AG04450 (cell line): ENCODE measurements at places on chromosomes 7 and 10. TPM values are rescaled to one million over a fixed set of nuclear protein-coding genes. Genes with fewer than 3 reads are reported as not detected.

The NUTM2B gene
- 0.11 TPM in 1 of 2 replicates, not detected in the other for polyA plus RNA-seq

The PON2 gene
- 86.2 and 110 TPM in 2 replicates for polyA plus RNA-seq

The SORCS1 gene
- 0.02 and 0.05 TPM in 2 replicates for polyA plus RNA-seq

The ADCY1 gene
- 0.10 and 0.15 TPM in 2 replicates for polyA plus RNA-seq

The DGKI gene
- 3.1 TPM in 2 replicates for polyA plus RNA-seq

The NUDT13 gene
- 1.4 TPM in 2 replicates for polyA plus RNA-seq

The MYOF gene
- 254 and 275 TPM in 2 replicates for polyA plus RNA-seq

The SPOCK2 gene
- polyA plus RNA-seq: 0.02 and 0.16 TPM in 2 replicates

The KNDC1 gene
- 0.46 and 0.56 TPM in 2 replicates for polyA plus RNA-seq

The MMP21 gene
- 0.07 TPM in 1 of 2 replicates, not detected in the other for polyA plus RNA-seq

- DNase-seq: no peak
Observed at GRCh38 chr7:120021085-120021484, 251.9 kb upstream of the KCND2 start.

GRCh38 chr10:87640043-87640442, 19.6 kb upstream of the PAPSS2 start:
- no peak for DNase-seq

DNA sequence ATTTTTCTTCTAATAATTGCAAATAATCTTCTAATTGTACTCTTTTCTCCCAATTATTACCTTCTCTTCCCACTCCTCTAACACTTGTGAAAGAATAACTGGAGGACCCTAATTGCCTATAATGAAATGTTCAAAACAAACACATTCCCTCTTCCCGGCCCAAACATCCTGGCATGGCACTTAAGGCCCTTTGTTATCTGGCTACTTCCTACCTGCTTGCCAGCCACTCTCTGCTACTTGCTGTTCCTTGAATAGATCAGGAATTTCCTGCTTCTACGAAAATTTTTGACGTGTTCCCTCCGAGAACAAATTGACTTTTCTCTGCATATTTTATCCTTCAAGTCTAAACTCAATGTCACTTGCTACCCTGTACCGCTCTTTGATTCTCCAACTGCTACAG, 56.1 kb upstream of the NOBOX start:
- no peak for DNase-seq

- DNase-seq: no peak
Observed at GRCh38 chr7:125573126-125573525, 643.5 kb upstream of the POT1 start.

DNA sequence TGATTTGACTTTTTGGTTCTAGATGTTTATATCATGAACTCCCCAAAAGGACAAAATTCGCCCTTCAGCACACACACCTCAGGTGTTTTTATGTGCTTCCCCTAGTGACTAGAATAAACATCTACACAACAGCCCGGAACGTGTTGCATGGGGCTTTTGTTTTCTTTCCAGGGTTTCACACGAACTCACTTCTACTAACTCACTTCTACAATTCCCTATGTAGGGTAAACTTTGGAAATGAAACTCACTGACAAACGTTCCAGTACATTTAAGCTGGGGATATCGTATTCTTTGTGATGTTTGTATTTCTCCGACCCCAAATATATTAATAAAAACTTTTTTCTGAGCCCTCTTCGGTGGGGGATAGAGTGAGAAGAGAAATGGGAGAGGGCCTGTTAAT, 1.4 kb downstream of the TRA2A start:
- DNase-seq: no peak

- no peak for DNase-seq
Observed at GRCh38 chr7:38220452-38220851, 42.4 kb downstream of the STARD3NL start.

- no peak for DNase-seq
Observed at GRCh38 chr10:33164060-33164709, 170.3 kb downstream of the NRP1 start.

- no peak for DNase-seq
Observed at GRCh38 chr7:32219416-32219815, 149.2 kb upstream of the PDE1C start.

DNA sequence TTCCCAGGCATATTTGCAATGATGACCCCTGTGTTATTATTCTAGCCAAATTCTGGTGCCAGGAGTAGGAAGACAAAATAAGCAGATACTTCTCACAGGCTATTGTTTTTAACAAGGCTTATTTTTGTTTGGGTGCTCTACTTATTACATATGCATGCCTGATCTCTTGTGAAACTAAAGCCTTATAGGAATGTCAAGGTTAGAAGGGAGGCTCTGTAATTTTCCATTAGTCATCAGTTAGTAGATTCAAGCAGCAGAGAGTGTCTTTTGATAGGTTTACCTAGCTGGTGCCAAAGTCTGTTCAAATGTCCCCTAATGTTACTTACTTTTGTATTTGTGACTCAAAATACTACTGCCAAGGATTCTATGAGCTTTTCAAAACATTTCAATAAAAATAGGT, 11.7 kb upstream of the TMEM106B start:
- DNase-seq: no peak

- DNase-seq: no peak
Observed at GRCh38 chr10:42755028-42755451, 27.6 kb upstream of the BMS1 start.

- no peak for DNase-seq
Observed at GRCh38 chr10:133058331-133059092, 29.2 kb upstream of the ADGRA1 start.

GRCh38 chr10:12940791-12941190, 60.7 kb downstream of the CCDC3 start:
- DNase-seq: no peak

DNA sequence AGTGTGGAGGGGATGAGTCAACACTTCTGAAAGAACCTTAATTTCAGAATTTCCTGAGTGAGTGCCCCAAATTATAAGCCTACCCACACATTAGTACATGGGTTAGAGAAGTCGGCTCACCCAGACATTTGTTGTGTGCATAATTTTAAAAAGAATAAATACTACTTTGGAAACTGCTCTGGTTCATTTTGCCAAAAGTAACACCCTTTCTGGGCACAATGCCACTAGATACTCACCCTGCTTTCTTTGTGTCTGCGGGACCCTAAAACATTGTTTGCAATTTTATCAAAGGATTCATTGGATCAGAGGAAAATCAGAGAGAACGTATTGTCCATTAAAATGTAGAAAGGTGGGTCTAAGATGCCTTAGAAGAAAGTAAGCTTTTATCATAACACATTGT, 245.5 kb upstream of the NRP1 start:
- no peak for DNase-seq

GRCh38 chr10:55215699-55216098, 414.7 kb upstream of the PCDH15 start:
- DNase-seq: no peak
